Nucleus accumbens (tissue), 56 donors: ENCODE measurements at places on chromosomes 2 and 18.

DNA sequence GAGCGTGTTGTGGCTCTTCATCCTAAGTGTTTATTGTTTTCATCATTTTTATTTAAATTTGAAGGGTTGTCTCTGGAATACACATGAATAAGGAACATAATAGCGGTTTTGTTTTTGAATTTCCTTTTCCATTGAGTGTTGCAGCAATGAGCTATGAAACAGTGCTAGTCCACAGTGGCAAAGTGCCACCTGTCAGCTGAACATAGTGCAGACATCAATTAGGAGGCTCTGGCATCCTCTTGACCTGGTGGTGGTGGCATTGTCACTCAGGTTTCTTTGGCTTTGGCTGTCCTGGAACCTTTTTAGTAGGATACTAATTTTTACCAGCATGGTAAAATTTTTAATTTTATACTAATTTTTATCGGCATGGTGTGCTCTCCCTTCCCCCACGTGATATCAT, 63.2 kb downstream of the UGGT1 start:
- no peak for DNase-seq

DNA sequence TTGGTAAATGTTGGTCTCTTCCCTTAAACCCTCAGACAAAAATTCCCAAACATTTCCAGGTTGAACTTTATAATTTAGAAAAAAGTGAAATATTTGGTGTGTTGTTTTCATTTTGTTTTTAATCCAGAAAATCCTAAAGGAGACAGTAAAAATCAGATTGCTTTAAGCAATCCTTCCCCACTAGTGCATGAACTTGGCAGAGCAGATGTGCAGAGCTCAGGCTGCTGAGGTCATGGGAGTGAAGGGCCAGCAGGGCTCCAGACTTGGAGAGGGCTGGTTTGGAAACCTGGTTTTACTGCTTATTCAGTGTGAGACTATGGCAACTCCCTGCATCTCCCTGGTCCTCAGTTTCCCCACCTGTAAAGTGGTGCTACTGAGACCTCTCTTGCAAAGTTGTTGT, 66.7 kb upstream of the TEX51 start:
- no peak for DNase-seq

DNA sequence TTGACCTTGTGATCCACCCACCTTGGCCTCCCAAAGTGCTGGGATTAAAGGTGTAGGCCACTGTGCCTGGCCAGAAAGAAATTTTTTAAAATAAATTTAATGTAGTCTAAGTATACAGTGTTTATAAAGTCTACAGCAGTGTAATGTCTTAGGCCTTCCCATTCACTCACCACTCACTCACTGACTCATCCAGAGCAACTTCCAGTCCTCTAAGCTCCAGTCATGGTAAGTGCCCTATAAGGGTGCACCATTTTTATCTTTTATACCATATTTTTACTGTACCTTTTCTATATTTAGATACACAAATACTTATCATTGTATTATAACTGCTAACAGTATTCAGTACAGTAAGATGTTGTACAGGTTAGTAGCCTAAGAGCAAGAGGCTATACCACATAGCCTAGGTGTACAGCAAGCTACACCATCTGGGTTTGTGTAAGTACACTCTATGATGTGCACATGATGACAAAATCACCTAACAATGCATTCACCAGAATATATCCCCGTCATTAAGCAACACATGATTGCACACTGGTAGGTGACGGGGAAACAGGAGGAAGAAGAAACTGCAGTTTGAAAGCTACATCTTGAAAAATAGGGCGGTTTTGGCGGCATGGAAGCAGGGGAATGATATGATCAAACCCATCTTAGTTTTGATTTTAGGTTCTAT, 105.1 kb upstream of the ITGB6 start:
- DNase-seq, result no peak

DNA sequence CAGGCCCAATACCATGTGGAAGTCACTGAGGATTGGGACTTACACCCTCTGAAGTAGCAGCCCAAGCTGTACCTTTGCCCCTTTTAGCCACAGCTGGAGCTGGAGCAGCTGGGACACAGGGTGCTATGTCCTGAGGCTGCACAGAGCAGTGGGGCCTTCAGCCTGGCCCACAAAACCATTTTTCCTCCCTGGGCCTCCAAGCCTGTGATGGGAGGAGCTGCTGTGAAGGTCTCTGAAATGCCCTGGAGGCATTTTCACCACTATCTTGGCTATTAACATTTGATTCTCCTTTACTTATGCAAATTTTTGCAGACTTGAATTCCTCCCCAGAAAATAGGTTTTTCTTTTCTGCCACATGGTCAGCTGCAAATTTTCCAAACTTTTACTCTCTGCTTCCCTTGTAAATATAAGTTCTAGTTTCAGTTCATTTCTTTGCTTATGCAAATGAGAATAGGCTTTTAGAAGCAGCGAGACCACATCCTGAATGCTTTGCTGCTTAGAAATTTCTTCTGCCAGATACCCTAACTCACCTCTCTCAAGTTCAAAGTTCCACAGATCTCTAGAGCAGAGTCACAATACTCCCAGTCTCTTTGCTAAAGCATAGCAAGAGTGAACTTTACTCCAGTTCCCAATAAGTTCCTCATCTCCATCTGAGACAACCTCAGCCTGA, 213.8 kb upstream of the MGAT5 start:
- no peak for DNase-seq

DNA sequence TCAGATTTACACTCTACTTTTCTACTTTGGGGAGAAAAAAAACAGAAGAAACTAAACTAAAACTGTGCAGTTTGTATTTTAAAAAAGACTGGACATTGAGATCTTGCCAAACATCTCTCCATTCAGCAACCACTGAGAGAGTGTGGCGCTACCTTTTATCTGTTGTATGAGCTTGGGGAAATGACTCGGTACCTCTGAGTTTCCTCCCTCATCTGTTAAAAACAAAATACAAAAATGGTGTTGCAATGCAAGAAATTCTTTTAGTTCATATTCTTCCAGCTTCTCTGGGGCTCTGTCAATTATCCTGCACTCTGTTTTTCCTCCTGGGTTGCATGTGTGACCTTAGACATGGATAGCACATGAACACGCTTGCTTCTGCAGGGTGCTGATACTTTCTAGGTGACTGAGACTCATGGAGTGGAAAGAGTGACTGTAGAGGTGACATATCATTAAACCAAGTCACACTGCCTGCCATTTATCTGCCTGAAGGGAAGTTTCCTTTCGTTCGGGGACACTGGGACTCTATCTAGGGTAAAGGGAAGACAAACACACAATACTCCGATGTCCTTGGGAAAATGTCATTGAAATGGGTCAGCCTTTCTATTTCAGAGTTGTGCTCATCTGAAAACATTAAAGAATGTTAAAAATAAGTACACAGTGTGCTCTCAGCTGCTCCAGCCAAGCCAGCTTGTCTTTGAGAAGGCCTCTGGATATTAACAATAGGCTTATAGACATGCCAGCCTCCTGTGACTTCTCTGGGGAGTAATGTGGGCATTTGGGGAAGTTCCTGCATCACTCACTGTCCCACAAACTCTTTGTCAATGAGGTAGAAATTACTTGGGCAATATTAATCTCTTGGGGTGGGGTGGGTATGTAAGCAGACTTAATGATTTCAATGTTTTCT, 91.4 kb downstream of the TRIB2 start:
- DNase-seq, result no peak

DNA sequence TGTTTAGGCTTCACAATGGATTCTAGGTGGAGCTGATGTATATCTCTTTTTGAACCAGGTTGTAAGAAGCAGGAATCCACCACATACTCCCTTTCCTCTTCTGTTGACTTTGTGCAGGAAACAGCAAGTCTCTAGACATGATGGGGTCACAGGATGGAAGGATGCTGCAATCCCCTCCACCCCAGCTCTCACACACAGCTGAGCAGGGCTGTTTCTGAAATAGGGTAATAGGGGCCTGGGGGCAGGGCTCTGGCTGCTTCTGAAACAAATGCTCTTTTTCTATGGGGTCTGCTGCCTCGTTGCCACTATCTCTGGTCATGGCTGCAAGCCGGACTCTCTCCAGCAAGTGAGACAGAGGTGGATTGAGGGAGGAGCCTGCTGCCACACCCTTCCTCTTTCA, 148.9 kb downstream of the SOX11 start:
- no peak for DNase-seq

- DNase-seq, result peak; percentile 37
Measured at GRCh38 chr18:72652990-72653593, 109.0 kb upstream of the CBLN2 start.

DNA sequence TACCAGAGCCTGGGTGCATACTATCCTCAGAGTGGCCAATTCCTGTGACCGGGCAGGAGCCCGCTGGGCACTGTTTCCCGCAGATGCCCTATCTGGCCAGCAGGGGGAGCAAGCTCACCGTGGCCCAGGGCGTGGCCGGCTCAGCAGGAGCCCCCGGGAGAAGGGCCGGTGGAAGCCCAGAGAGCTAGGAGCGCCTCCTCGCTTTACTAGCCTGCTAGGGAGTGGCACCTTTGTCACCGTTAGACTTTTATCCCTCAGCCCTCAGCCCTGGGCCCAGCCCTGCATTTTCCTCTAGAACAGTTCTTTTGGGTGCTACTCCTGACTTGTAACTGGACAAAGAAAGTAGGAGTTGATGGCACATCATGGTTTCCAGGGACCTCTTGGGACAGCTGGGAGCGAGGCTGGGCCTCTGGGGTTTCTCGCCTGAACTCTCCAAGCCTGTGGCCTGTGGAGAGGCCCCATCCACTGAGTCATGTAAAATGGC, 24.0 kb downstream of the TMEM177 start:
- DNase-seq, result no peak

DNA sequence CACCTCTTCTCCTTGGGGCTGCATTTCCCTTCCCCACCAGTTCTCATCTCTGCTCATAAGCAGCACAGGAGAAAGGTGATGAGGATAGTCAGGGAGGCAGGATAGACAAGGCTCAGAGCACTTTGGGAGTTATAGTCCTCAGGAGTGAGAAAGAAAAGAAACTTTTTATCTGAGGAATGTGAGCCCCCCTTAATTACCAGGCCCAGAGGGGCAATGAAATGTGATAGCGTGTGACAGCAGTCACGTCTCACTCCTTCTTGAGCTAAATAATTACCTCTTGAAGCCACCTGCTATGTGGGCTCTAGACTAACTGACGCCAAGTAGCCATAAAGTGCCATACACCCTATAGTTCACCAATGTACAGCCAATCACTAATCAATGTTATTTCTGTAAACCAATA, 105.8 kb downstream of the SPP2 start:
- DNase-seq, result no peak
